ENCODE measurements at places on chromosomes 12 and 14.

DNA sequence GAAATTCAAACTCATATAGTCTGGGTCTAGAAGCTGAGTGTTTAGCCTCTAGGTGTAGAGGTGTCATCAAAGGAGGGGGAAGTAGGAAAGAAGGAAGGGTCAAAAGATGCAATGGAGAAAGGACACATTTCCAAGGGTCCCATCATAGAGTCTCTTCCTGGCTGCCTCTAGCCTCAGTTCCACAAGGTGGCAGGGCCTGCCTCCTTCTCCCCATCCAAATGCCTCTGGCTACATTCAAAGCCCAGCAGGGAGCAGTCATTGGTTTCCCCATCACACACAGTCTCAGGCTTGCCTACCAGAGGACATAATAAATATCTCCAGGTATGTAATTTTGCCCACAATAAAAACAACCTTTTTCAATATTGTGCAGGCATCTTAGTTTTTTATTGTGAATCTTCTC is 2.1 kb upstream of the CCT2 start:
- DNase-seq, result no peak

- DNase-seq, result no peak
Observed at GRCh38 chr14:57479197-57479596, 14.5 kb downstream of the CCDC198 start.

DNA sequence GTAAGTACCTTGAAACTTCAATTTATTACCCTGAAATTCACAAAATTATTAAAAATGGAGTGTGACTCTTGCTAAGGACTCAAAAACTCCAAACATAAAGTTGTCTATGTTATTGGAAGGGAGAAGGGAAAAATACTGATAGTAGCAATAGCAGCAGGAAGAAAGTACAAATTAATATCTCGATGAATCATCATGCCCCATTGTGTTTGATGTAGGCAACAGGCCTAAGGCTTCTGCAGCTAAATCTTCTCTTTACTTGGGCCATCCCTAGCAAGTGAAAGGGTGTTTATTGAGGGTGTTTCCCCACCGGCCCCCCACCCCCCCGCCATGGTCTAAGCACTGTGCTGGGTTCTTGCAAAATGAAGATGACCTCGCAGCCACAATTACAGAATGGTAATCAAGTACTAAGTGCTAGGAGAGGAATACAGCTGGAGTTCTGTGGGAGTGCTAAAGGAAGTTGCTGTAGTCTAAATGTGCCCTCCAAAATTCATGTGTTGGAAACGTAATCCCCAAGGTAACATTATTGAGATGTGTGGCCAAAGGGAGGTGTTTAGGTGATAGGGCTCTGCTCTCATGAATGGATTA is 76.5 kb downstream of the SNAPC1 start:
- no peak for DNase-seq

DNA sequence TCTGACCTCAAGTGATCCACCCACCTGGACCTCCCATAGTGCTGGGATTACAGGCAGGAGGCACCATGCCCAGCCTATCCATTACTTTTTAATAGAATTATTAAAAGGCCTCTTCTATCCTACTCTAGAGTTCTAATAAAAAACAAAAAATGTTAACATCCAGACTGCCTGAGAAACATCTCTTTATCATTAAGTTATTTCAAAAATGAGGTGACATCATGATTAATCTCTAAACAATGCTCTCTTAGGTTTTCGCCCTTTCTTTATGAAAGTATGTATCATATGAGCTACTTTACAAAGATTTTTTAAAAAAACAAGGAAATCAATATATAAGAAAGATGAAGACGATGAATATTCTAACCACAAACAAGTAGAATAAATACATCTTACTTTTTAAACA is 52.6 kb downstream of the FGD6 start:
- DNase-seq, result no peak

- DNase-seq, result no peak
Observed at GRCh38 chr14:98899441-98899840, 372.6 kb downstream of the BCL11B start.

GRCh38 chr12:47610686-47611252 is 95.1 kb downstream of the RPAP3 start:
- DNase-seq, result no peak

DNA sequence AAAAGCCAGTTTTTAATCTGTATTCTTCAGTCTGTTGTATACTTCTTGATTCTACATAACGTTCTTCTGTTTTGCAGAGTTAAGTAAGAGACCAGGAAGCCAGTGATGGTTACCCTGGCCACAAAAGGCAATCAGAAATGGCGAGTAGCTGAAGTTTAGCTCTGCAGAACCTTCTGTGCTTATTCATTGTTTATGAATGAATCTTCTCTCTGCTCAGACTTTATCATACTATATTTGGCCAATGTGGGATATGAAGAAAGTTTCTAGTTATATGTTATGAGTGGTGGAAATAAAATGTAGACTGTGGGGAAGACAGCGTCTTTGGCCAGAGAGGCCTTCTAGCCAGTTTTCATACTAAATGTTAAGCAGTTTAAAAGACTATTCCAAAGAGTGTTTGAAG is 249.9 kb upstream of the RGS6 start:
- DNase-seq, result no peak

- peak; percentile 93 for DNase-seq
Observed at GRCh38 chr12:26471560-26471959, 276.2 kb downstream of the SSPN start.

DNA sequence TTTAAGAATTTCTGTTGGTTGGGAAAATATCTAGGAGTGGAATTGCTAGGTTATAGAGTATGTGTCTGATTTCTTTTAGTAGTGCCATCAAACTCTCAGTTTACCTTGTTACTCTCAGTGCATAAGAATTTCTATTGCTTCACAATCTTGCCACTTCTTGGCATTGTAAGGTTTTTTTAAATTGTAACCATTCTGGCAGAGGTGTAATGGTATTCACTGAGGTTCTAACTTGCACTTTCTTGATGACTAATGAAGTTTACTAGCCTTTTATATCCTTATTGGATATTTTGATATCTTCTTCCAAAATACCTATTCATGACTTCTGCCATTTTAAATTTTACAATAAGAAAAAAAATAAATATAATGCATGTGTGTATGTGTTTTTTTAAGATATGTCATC is 478.0 kb downstream of the NAV3 start:
- no peak for DNase-seq

Data from SIG-M5 (cell line).